ENCODE measurements at places on chromosomes 7 and 10. TPM values are rescaled to one million over a fixed set of nuclear protein-coding genes. Genes with fewer than 3 reads are reported as not detected.
A peak's percentile ranks its signal among the peaks of the same experiment; 100 is the strongest.

GRCh38 chr10:73998929-73999691, 1.2 kb downstream of the VCL start:
- peak; percentile 80 for DNase-seq

SPDYE2B gene
- total RNA-seq = not detected

C10orf105 gene
- total RNA-seq = not detected

DNA sequence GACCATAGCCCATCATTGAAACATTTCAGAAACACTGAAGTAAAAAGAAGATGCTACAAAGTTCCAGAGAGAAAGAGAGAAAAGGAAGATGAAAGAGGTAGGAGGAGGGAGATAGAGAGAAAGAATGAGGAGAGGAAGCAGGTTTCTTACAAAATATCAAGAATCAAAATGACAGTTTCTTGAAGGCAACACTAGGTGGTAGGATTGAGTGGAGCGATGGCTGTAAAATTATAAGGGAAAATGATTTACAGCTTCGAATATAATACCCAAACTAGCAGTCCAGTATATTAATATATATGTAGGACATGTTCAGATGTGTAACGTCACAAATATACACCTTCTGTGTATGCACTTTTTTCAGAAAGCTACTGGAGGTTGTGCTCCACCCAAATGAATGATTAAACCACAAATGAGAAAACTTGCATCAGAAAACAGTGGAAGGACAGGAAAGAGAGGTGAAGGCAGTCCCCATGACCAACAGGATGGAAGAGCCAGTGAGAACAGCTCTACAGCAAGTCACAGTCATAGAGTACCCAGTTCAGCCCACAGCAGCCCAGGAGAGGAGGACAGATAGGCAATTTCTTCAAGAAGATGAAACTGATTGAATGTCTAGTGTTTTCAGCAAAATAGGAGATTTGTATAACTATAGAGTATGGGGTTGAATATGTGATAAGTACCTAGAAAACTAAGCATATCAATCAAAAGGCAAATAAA, 151.5 kb upstream of the TARP start:
- no peak for DNase-seq

DNA sequence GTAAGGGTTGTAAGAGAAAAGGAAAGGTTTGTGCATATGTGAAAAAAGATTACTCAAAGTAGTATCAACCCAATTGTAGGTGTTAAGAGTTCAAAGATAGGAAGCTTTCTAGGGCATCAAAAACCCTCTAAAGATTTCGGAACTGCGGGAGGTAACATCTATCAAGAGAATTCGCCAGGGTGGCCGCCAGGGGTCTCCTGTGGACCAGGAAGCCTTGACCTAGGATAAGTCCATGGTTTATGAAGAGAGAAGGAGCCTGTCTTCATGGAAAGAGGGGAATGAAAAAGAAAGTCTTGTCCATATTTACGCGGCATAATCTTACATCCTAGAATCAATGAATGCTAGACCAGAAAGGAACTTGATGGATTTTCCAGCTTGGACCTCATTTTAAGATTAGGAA, 140.7 kb upstream of the CALCR start:
- no peak for DNase-seq

SLC39A12 gene
- total RNA-seq = not detected
